ENCODE measurements at places on chromosomes 12 and 14.
A peak's percentile ranks its signal among the peaks of the same experiment; 100 is the strongest.

GRCh38 chr14:53384536-53384935 is 231.4 kb upstream of the DDHD1 start:
- DNase-seq: no peak

DNA sequence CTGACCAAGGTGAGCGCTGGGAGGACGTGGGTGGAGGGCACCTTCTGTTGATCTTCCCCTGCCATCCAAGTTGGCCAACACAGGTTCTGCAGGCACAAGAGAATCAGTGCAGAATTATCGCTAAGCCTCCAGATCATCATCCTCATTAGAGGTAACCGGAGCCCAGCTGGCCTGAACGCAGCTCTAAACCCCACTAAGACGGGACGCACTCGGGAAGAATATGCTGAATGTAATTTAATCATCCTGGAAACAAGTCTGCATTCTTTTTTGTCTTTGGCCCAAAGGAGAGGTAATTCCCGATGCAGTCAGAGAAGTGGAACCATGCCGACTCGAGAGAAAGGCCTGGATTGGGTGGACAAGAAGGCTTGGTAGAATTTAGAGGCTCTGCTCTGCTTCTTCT is 111.0 kb upstream of the GSC start:
- no peak for DNase-seq

DNA sequence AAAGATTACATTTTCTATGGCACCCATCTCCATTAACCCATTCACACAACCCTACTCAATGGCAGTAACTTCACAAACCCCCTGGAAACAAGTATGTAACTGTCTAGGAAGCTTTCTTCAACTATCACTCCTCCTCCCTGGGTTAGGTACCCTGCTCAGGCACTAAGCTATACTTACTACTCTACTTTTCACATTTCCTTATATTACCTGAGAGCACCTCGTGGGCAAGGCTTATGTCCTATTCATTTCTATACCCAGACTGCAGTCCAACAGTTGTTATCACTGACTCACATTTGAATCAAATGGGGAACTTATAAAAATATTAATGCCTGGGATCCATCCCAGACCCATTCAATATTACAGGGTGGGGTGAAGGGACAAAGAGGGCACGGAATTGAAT is 4.6 kb downstream of the PAWR start:
- no peak for DNase-seq

DNA sequence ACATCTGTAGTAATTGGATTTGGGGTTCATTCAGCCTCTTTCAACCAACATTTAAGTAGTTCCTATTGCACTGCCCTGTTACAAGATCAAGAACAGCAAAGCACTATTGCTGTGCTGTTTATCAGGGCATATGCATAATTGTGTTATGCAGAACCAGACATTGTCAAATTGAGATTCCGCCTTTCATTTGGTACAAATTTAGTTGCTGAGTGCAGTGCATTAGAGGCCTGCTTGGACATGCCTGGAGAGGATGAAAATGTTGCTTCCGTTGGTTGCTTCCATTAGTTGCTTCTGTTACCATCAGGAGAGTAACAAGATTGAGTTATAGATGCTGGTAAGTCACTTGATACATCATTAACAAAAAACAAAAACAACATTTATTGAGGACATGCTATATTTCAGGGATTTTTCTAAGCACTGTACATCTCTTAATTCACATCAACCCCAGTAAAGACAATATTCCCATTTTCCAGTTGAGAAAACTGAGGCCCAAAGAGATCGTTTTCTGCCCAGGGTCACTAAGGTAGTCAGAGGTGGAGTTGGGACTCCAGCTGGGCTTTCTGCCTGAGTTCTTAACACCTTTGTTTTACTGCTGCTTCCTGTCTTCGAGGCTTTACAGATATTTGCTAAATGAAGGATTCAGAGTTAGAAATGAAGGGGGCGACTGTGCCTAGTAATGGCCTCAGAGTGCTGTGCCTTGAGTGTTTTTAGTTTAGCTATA is 79.3 kb downstream of the PPP2R5C start:
- DNase-seq: no peak

- DNase-seq: no peak
Observed at GRCh38 chr12:454833-455232, 4.9 kb upstream of the B4GALNT3 start.

DNA sequence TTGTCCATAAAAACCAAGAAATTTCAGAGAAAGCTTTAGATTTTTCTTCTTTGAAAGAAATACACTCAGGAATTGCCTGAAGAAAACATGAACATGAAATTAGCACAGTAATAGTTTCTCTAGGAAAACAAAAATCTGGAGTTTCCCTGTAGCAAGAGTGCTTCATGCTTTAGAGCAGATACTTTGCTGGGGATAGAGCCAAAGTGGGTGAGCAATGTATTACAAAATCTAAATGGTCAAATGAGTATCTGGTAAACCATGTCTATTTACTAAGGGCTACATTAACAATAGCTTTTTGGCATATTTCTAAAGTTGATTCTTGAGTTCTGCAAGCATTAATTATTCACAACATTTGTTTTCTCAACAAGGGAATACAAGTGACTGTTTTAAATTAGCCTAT is 26.2 kb downstream of the AVPR1A start:
- DNase-seq: no peak

DNA sequence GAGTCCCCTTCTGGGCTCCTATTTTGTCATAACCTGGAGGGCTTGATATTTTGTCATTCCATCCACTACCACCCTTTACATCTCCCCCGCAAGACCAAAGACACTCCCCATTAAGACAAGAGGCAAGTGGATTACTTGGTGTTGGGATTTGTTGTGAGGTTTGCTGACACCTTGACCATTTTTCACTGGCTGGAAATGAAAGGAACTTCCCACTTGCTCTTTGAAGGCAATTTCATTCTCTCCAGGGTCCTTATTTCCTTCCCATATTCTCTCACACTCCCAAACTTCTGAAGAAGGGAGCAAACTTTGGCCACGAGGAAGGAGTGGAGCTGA is 14.9 kb downstream of the AGAP2 start:
- DNase-seq: no peak

- DNase-seq: no peak
Observed at GRCh38 chr12:112340230-112340629, 42.0 kb downstream of the HECTD4 start.

- peak; percentile 75 for DNase-seq
Observed at GRCh38 chr12:116599285-116600136, 40.3 kb downstream of the MAP1LC3B2 start.

Measured in KBM-7 (cell line).